ENCODE measurements at places on chromosomes 16 and 17.

DNA sequence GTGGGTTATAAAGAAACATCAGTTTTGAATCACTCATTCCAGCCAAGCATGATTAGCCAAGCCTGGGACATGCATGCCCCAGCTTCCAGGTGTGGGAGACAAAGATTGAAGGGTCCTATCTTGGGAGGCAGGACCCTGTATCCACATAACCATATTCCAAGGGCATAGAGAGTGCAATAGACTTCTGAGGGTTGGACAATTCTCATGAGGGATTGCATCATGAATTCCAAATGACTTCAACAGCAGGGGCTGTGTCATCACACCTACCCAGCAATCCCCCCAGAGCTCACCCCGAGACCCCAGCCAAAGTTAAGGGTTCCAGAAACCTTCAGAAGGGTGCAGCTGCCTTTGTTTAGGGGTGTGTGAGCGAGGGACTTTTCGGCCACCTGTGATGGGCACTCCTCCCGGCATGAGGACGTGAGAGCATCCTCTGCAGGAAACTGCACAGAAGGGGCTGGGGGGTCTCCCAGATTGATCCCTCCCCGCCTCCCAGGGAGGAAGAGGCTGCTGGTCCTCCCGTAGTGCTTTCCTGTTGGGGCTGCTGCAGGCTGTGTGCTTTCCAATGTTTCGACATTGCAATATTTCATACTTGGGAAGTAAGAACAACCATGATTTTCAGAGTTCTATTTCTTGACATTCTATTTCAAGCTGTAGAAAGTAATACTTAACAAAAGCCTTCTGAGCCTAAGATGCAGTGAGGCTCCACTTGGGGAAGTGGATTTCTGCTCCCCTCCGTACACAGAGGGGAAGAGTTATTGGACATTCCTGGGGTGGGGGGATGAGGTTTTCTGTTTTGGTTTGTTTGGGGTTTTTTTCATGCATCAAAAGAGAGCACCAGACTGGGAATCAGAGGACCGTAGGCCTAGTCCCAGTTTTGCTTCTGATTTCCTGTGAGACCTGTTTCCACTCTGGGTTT lies 13.3 kb upstream of the PITPNM3 start:
- no peak for DNase-seq

- DNase-seq = peak; percentile 70
Observed at GRCh38 chr17:82297714-82298537, 19.5 kb downstream of the CD7 start.

GRCh38 chr17:41107941-41108450 lies 2.8 kb downstream of the KRTAP4-9 start:
- DNase-seq = no peak

DNA sequence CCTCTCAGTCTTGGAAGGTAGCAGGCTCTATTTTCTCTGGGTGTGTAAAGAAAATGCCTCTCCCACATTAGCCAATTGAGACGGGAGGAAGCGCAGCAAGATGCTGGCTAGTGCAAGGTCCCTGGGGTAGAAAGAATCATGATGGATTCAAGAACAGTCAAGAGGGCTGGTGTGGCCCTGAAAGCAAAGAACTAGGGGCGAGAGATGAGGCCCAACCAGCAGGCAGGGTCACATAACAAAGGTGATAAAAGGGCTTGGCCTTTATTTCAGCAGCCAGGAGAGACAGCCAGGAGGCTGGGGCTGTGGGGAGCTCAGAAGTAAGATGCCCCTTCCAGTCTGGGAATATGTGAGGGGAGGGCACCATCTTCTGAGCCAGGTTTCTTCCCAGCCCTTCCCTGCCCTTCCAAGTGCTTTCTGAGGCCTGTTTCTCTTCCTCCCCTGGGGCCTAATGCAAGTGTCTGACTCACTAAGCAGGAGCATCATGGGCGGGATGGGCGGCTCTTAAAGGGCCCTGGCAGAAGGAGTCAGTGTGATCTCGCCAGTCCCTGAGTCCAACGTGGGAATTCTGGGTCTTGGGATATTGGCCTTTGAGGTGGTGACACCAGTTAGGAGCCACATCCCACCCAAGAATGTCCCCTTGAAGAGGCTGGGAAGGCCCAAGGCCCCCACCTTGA lies 3.9 kb upstream of the NLRC5 start:
- no peak for DNase-seq

GRCh38 chr17:73045724-73046123 lies 46.8 kb downstream of the SLC39A11 start:
- DNase-seq = no peak

- no peak for DNase-seq
Observed at GRCh38 chr17:39069114-39069756, 82.2 kb downstream of the PLXDC1 start.

GRCh38 chr17:68291836-68292688 lies 767 bp downstream of the ARSG start:
- DNase-seq = peak; percentile 65

- no peak for DNase-seq
Observed at GRCh38 chr16:57970970-57971369, at the start of gene CNGB1. Gene CNGB1, minus strand, starts transcription at chr16:57971128. Its CDS starts 3,842 bp downstream, at chr16:57967286.

- no peak for DNase-seq
Observed at GRCh38 chr17:76189741-76190140, 48.7 kb upstream of the FOXJ1 start.

- DNase-seq = no peak
Observed at GRCh38 chr17:40112191-40112711, 9.5 kb upstream of the MSL1 start.

- no peak for DNase-seq
Observed at GRCh38 chr16:69672998-69673713, 53.2 kb downstream of the NQO1 start.

All from stimulated activated CD4-positive, alpha-beta T cell treated with anti-CD3 and anti-CD28 coated beads, Interleukin-1b, Interleukin-23, amount 100 ng/mL, for 1 hour (primary cell).